Stimulated activated CD8-positive, alpha-beta memory T cell treated with anti-CD3 and anti-CD28 coated beads, Interleukin-2, amount 100 ng/mL, for 48 hours (primary cell): ENCODE measurements at places on chromosomes 11 and 22.

- DNase-seq = no peak
Measured at GRCh38 chr22:49012712-49013395, 814.8 kb downstream of the BRD1 start.

GRCh38 chr22:37953062-37953436 lies 352 bp downstream of the C22orf23 start:
- DNase-seq = no peak

GRCh38 chr11:75135651-75136050 lies 15.3 kb upstream of the SLCO2B1 start:
- DNase-seq = no peak

DNA sequence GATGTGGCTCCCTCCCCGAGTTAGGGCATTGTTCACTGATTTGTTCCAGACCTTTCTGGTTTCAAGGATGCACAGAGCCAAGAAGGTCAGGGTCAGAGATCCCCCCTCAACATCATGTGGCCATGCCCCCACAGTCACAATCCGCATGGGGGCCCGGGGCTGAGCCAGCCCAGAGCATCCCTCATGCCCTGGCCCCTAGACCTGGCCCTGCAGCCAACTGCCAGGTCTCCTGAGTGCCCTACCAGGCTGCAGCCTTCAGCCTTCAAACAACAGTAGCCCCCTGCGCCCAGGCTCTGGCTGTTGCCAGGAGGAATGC lies 142.4 kb downstream of the CRYBB2 start:
- no peak for DNase-seq

GRCh38 chr11:115656669-115657068 lies 152.5 kb upstream of the CADM1 start:
- no peak for DNase-seq

- no peak for DNase-seq
Measured at GRCh38 chr11:13304655-13305335, 27.2 kb downstream of the BMAL1 start.

DNA sequence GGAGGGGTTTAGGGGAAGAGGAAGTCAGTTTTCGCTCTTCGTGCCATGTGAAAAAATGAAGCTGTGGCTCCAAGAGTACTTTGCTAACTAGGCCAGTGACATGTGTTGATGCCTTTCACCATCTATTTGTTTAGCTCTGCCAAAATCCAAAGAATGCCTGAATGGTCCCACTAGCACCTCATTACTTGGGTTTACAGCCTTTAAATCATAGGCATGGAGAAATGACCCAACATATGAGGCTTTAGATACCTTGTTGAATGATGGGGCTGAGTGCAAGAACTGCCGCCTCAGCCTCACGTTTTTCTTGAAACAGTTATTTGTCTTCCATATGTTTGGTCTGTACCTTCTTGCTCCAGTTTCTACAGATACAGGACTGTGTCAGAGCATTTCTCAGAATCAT lies 8.3 kb downstream of the RBM4 start:
- no peak for DNase-seq

- no peak for DNase-seq
Measured at GRCh38 chr22:17194213-17194612, 25.0 kb downstream of the ADA2 start.

GRCh38 chr22:29313126-29313575 lies 2.3 kb downstream of the RASL10A start:
- DNase-seq = no peak

- DNase-seq = peak; percentile 24
Measured at GRCh38 chr22:26461188-26461810, 22.3 kb downstream of the HPS4 start.

GRCh38 chr11:57001674-57002401 lies 13.1 kb downstream of the OR5AK2 start:
- DNase-seq = no peak

- no peak for DNase-seq
Measured at GRCh38 chr11:71433648-71434450, 14.3 kb downstream of the DHCR7 start.

DNA sequence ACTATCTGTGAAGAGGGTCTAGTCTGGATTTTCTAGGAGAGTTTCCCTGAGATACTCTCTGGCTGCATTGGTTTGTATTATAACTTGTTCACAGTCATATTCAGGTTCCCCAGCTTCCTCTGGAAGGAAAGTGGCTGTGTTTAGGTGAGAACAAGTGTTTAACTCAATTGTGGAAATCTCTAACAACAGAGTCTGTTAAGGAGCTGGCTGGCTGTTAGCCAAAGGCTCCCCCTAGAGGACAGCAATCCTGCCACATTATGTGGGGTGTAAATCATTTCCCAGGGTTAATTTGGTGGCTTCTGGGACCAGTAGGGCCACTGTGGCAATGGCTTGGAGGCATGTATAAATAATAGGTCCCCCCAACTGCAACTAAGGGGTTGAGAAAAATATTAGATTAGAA lies 18.4 kb downstream of the MS4A6E start:
- DNase-seq = no peak

DNA sequence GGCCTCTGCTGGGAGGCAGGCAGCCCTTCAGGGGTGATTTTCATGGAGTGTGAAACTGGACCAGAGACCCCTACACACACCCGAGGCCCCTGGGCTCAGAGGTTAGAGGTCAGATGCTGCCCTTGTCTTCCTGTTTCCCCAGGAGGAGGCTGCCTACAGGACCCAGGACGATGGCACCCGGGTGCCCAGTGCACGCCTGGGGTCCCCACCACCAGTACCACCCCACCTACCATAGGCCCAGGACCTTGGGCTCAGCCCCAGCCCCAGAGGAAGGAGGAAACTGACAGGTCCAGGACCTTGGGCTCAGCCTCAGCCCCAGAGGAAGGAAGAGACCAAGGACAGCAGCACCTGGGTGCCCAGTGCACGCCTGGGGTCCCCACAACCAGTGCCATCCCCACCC lies 79.2 kb downstream of the BRD1 start:
- no peak for DNase-seq

DNA sequence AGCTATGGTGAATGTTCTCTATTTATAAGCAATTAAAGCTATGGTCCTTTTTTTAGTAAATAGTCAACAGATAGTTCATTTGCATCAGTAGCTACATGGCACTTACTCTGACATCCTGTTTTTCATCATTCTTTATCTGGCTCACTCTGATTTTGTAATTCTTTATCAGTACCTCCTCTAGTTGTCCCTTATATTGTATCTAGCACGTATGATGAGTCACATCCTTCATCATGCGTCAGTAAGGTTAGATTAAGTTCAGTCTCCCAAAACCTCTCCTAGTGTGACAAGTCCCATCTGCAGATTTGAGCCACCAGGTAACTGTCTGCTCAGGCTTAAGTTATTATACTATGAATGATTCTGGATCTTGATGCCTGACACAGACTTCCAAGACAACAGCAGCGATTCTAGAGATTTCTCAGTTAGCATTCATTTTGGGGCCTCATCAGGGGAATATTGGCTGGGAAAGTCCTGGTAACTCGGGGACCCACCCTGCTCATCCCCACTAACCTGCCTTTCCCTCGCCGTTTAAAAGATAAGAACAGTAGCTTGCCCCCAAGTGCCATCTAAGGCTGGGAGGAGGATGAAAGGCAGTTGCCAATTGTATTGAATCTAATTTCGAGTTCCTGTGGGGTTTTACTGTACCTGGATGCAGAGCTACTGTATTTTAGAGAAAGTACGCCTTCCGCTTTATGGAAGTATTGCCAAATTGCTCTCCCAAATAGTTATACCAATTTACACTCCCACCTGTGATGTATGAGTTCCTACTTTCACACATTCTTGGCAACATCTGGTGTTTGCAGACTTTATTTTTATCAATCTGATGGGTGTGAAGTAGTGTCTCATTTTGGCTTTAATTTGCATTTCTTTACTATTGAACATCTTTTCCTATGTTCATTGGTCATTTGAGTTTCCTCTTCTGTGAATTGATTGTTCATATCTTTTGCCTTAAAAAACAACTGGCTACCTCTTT lies 55.9 kb downstream of the ZC3H12C start:
- DNase-seq = no peak

DNA sequence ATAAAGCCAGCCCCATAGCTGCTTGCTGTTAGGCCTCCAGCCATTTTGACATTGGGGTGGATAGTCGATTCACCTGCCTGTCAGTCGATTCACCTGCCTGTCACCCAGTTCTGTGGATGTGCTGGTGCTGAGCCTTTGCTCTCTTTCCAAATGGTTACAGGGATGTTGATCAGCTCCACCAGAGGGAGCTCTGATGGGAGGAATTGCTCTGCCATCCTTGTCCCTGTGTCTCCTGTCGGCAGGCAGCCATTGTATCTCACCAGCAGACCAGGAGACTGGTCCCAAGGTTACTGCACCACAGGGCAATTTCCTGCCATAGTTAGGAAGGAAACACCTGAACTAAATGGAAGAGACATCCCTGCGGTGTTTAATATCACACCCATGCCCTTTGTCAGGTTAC lies 6.1 kb downstream of the MPEG1 start:
- DNase-seq = no peak

DNA sequence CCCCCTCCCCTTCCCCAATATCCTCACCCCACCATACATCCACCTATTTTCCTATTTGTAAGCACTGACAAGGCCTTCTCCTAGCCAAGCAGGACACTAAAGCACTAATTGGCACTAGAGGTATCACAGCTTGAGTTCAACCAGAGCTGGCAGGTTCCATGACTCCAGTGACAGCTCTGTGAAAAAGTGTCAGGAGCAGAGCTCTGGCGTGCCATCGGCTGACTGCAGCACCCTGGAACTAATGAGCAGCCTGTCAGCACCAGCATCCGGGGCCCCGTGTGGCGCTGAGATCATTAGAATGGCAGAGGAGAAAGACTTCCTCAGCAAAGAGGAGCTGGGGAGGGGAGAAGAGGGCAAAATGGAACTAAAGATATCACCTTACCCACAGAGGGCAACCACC lies 847.4 kb downstream of the NTM start:
- no peak for DNase-seq

GRCh38 chr22:36619797-36620399 lies 83.7 kb downstream of the CACNG2 start:
- DNase-seq = no peak

DNA sequence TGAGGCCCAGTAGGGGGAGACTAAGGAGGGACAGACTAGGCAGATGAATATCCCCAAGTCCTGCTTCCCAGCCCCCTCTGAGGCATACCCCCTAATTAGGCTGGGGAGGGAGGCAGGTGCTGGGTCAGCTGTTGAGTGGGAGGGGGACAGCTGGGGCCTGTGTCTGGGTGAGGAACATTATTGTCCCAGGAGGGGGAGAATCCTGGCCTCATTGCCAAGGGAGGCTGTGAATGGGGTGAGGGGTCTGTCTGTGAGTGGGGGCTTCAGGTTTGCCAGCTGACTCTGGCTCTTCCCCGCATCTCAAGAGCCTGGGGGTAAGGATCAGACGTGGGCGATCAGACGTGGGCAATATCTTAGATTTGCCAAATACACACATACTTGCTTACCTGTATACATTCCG lies 2.1 kb downstream of the INPPL1 start:
- DNase-seq = no peak

GRCh38 chr11:134535029-134536025 lies 123.3 kb upstream of the B3GAT1 start:
- DNase-seq = no peak

GRCh38 chr11:26187639-26188038 lies 144.3 kb upstream of the ANO3 start:
- DNase-seq = no peak

GRCh38 chr11:61332281-61332796 lies 566 bp downstream of the DDB1 start:
- no peak for DNase-seq

GRCh38 chr22:26320447-26320846 lies 108.6 kb upstream of the ASPHD2 start:
- DNase-seq = no peak

DNA sequence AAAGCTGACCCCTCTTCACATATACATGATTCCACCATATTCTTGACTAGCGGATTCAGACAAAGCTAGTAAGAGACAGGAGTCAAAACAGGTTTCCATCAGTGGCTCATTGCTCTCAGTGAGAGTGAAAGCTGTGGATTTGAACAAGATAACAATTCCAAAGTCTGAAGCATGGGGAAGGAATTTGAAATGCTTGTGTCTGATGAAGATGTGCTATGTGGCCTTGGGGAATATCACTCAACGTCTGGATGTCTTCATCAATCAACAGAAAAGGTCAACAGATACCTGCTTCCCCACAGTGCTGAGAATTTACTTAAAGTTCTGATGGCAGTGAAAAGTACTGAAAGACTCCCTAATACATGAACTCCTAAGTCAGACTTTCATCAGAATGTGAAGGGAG lies 46.9 kb upstream of the SESN3 start:
- no peak for DNase-seq

DNA sequence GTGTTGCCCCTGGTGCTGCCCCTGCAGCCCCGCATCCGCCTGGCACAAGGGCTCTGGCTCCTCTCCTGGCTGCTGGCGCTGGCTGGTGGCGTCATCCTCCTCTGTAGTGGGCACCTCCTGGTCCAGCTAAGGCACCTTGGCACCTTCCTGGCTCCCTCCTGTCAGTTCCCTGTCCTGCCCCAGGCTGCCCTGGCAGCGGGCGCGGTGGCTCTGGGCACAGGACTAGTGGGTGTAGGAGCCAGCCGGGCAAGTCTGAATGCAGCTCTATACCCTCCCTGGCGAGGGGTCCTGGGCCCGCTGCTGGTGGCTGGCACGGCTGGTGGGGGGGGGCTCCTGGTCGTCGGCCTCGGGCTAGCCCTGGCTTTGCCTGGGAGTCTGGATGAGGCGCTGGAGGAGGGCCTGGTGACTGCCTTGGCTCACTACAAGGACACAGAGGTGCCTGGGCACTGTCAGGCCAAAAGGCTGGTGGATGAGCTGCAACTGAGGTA lies 278 bp downstream of the ROM1 start:
- DNase-seq = no peak

DNA sequence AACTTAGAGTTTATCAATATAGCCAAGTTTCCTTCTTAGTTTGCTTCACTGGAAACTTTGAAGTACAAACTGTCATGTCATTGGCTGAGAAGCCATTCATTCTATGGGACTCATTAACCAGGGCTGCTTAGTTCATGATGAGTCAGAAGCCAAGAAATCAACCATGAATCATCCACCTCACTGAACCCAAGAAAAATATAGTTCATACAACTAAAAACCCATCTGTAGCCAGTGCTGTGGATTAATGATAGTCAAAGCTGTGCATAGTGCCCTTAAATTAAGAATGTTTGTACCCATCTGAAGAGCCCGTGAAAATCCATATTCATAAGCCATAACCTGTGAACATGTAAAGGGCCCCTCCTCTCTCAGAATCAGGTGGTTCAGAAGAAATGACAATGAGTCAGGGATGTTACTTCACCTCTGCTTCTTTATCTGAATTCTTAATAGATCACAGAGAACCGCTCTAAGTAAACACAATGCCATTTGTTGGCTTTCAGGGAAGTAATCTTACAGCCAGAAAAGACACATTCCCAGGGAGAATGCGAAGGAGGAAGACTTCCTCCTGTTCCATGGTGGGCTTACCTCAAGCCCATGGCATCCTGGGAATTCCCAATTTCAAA lies 25.4 kb downstream of the MMP20 start:
- no peak for DNase-seq

DNA sequence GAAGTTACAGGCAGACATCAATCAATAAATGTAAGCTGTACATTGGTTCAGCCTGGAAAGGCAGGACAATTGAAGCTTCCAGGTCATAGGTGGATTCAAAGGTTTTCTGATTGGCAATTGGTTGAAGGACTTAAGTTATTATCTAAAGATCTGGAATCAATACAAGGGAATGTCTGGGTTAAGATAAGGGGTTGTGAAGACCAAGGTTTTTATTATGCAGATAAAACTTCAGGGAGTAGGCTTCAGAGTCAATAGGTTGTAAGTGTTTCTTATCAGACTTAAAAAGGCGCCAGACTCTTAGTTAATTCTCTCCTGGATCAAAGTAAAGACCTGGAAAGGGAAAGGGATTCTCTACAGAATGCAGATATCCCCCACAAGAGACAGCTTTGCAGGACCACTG lies 935.4 kb downstream of the TBC1D22A start:
- DNase-seq = no peak

- DNase-seq = no peak
Measured at GRCh38 chr11:19511066-19511412, 201.6 kb upstream of the NAV2 start.
